ENCODE measurements at places on chromosomes 16 and 17. TPM values are rescaled to one million over a fixed set of nuclear protein-coding genes. Genes with fewer than 3 reads are reported as not detected.

DNA sequence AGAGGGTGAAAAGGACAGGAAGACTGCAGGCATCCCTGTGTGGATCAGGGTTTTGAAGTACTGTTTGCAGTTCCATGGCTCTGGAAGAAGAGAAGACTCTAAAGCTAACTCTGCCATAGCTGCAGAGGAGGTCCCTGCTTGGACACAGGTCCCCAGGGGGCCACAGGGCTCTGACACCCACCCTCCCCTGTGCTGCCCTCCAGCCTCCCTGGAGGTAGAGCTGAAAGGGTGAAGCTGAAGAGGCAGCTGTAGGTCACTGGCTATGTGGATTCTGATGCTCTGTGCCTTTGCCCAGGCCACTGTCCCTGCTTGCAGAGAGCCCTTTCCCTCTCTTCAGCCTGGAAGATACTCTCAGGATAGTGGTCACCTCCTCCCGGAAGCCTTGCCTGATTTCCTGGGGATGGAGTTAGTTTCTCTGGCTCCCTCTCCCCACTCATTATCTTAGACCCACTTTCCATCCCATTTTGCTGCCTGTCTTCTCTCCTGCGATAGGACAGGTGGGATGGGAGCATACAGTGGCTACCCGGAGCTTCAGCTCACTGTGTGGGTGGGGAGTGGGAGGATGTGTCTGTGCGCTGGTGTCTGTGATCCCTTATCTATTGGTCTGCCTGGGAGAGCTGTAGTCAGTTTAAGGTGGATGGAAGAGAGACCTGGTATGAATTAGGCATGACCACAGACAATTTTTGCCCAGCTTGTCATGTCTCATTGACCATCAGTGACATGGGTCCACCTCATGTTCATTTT, 89.8 kb upstream of the TMEM97 start:
- H3K27me3 ChIP-seq: no peaks in the 10 kb centered on the region
- peak overlapping the region; percentile 1 for H3K27ac ChIP-seq
- H3K4me1 ChIP-seq: peaks cover 52% of the 10 kb centered on the region
- H3K4me3 ChIP-seq: no peak overlapping the region

DNA sequence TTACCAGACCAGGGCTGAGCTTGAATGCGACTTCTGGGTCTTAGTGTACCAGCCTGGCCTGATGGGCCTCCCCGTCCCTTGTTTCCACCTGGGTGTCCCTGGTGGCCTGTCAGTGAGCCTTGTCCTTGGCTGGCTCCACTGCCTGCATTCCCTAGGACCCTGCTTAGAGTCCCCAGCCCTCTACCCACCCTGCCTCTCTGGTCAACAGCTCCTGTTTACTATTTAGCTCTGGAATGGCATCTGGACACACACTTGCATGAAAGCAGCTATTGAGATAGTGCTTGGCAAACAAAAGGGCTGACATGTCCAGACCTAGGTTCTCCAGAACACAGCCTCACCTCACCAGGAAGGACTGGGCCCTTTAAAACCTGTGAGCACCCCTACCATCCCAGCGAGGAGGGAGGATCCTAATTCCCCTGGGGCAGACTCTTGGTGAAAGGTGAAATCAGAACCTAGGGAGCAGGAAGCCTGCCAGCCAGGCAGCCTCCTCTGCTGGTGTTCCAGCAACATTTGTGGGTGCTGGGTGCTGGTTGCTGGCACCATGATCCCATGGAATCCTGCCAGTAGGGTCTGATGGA, 38.8 kb downstream of the RAI1 start:
- peak overlapping the region; percentile 15 for H3K27ac ChIP-seq
- no peaks in the 10 kb centered on the region for H3K36me3 ChIP-seq
- H3K27me3 ChIP-seq: no peaks in the 10 kb centered on the region
- H3K4me3 ChIP-seq: no peak overlapping the region

DNA sequence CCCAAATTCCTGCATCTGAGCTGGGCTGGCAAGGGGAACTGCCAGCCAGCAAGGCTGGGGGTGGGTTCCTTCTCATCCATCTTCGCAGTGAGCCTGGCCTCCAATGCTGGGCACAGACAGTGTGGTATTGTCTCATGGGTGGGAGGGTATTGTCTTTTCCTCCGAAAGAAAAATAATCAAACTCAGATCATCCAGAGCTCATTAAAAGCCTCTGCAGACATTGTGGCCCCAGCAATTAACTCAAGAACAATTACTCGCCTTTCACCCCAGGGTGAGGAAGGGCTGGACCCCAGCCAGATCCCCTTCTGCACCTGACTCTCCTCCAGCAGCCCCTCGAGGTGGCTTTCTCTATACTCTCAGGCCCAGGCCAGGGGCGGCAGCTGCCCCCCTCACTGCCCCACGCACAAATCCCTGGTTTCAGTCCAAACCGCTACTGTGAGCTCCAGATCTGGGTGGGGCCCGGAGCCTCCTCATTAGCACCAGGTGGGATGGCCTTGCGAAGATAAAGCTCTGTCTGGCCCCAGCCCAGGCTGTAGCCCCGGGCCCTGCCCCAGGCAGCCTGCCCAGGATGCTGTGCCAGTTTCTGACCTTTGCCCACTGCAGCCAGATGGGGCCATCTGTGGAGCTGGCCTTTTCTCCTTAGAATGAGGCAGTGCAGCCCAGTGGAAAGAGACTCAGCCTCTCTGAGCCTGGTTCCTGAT, 2.3 kb upstream of the KRT15 start:
- no peak for DNase-seq
- peak overlapping the region; percentile 73 for H3K27ac ChIP-seq
- H3K27me3 ChIP-seq: no peaks in the 10 kb centered on the region
- no peaks in the 10 kb centered on the region for H3K36me3 ChIP-seq
- H3K4me3 ChIP-seq: no peak overlapping the region
- H3K4me1 ChIP-seq: peaks cover 37% of the 10 kb centered on the region

- no peak for DNase-seq
- H3K27me3 ChIP-seq: no peaks in the 10 kb centered on the region
- no peaks in the 10 kb centered on the region for H3K4me1 ChIP-seq
- H3K27ac ChIP-seq: no peak overlapping the region
- peaks cover 25% of the 10 kb centered on the region for H3K36me3 ChIP-seq
These were observed 12.2 kb upstream of the ITGAE start for GRCh38 chr17:3813171-3813570.

DNA sequence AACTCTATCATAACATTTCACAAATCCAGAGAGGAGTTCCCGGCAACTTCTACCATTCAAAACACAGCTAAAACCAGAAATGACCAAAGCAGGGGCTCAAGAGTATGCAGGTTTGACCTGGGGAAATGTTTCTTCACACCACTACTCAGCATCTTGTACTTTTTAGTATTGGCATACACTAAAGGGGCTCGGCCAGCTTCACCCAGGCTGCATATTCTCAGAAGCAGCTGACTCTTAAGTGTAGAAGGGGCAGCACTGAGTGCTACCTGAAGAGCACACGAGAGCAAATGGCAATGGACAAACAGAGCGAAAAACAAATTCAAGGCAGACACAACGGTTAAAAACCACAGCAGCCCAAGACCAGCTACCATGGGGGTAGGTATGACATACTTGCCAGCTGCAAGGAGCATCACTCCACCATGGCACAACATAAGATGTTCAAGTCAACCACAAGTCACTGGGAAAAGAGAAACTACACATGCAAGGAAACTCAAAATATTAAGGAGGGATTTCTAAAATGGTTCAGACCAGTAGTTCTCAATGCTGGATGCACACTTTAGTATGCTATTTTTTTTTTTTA, 34.4 kb downstream of the N4BP1 start:
- no peaks in the 10 kb centered on the region for H3K27me3 ChIP-seq
- no peak overlapping the region for H3K4me3 ChIP-seq
- no peak for DNase-seq
- H3K27ac ChIP-seq: no peak overlapping the region
- peaks cover 24% of the 10 kb centered on the region for H3K4me1 ChIP-seq
- H3K36me3 ChIP-seq: no peaks in the 10 kb centered on the region

- H3K4me1 ChIP-seq: no peaks in the 10 kb centered on the region
- peaks cover 4% of the 10 kb centered on the region for H3K27me3 ChIP-seq
- DNase-seq: no peak
These were observed 69.8 kb downstream of the MGAT5B start for GRCh38 chr17:76938009-76938408.

- peak; percentile 85 for DNase-seq
- peaks cover 7% of the 10 kb centered on the region for H3K36me3 ChIP-seq
- no peaks in the 10 kb centered on the region for H3K27me3 ChIP-seq
- H3K27ac ChIP-seq: peak overlapping the region; percentile 94
- H3K4me1 ChIP-seq: peaks cover 66% of the 10 kb centered on the region
These were observed 1.9 kb downstream of the PLEKHH3 start for GRCh38 chr17:42674755-42675347.

- no peak overlapping the region for H3K4me3 ChIP-seq
- no peak overlapping the region for H3K27ac ChIP-seq
- no peaks in the 10 kb centered on the region for H3K36me3 ChIP-seq
- no peak for DNase-seq
- no peaks in the 10 kb centered on the region for H3K4me1 ChIP-seq
- no peaks in the 10 kb centered on the region for H3K27me3 ChIP-seq
These were observed 275.8 kb upstream of the MAF start for GRCh38 chr16:79876332-79876730.

DNA sequence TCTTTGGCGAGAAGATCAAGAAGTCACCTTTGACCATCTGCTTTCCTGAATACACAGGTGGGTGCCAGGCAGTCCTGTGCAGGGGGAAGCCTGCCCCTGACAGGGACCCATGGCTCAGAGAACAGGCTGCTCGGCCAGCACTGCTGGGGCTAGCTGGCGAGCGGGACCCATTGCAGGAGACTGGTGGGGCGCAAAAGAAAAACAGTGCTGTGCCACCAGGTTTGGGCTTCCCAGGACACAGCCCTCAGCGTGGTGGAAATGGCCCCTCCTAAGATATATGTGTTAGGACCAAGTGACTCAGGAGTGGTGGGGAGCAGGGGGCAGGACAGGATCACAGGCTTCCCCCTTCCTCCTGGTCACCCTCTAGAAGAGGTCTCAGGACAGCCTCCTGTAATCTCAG, 73.9 kb downstream of the AMFR start:
- no peak for DNase-seq
- no peaks in the 10 kb centered on the region for H3K36me3 ChIP-seq
- H3K4me3 ChIP-seq: no peak overlapping the region
- H3K4me1 ChIP-seq: peaks cover 6% of the 10 kb centered on the region
- H3K27me3 ChIP-seq: no peaks in the 10 kb centered on the region
- H3K27ac ChIP-seq: no peak overlapping the region

DNA sequence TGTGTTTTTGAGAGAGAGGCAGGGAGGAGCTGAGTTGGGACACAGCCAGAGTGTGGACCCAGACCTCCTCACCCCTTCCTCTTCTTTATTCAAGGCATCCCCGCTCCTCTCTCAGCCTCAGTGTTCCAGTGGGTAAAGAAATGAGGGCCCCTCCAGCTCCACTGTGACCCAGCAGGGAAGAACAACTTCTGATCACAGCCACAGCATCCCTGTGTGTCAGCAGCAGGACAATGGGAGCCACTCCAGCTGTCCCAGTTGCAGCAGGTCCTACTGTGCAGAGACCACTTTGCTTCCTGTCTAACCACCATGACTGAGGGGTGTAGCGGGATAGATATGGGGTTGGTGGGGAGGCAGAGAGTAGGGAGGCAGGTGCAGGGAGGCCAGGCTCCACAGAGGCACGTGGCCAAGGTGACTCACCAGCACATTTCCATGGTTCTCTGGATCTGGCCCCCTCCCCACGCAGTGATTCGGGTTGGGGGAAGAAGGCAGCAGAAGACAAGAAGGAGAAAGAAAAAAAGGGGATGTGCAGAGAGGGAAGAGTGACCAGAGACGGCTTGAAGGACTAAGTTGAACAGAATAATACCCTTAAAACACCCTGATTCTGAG, 24.5 kb downstream of the PIK3R5 start:
- H3K27ac ChIP-seq: no peak overlapping the region
- no peaks in the 10 kb centered on the region for H3K4me1 ChIP-seq
- DNase-seq: no peak
- H3K4me3 ChIP-seq: no peak overlapping the region

GRCh38 chr16:2365397-2366294, 25.1 kb upstream of the ABCA3 start:
- no peak overlapping the region for H3K27ac ChIP-seq
- no peaks in the 10 kb centered on the region for H3K27me3 ChIP-seq
- H3K36me3 ChIP-seq: no peaks in the 10 kb centered on the region
- peaks cover 27% of the 10 kb centered on the region for H3K4me1 ChIP-seq
- H3K4me3 ChIP-seq: no peak overlapping the region
- no peak for DNase-seq

- DNase-seq: no peak
- no peaks in the 10 kb centered on the region for H3K36me3 ChIP-seq
- H3K27ac ChIP-seq: no peak overlapping the region
- peaks cover 15% of the 10 kb centered on the region for H3K4me1 ChIP-seq
- H3K4me3 ChIP-seq: no peak overlapping the region
These were observed 159.8 kb downstream of the COPRS start for GRCh38 chr17:31699281-31699680.

- no peak for DNase-seq
- no peak overlapping the region for H3K27ac ChIP-seq
- H3K27me3 ChIP-seq: no peaks in the 10 kb centered on the region
- H3K4me3 ChIP-seq: no peak overlapping the region
- no peaks in the 10 kb centered on the region for H3K36me3 ChIP-seq
- H3K4me1 ChIP-seq: no peaks in the 10 kb centered on the region
These were observed 50.1 kb upstream of the GNG13 start for GRCh38 chr16:850668-851067.

DNA sequence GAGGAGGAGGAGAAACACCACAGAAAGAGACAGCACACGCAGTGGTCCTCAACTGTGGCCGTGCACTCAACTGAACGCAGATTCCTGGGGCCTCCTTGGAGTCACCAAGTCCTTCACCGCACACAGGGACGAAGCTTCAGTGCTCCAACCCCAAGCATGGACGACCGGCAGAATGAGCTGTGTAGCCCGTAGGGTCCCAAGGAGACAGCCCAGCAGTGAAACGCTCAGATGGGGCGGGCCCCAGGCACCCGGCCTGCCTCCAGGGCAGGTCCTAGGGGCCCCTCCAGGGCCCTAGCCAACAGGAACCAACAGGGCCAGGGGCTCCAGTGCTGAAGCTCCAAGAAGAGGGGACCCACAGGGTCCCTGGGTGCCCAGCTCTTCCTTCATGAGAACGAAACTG, 13.2 kb downstream of the RAB40B start:
- H3K27me3 ChIP-seq: no peaks in the 10 kb centered on the region
- peaks cover 31% of the 10 kb centered on the region for H3K4me1 ChIP-seq
- H3K36me3 ChIP-seq: no peaks in the 10 kb centered on the region
- DNase-seq: no peak

GRCh38 chr16:5001571-5001970, 32.2 kb downstream of the NAGPA start:
- peaks cover 4% of the 10 kb centered on the region for H3K4me1 ChIP-seq
- no peaks in the 10 kb centered on the region for H3K36me3 ChIP-seq
- H3K27me3 ChIP-seq: no peaks in the 10 kb centered on the region
- no peak overlapping the region for H3K4me3 ChIP-seq

TPPP3 gene
- total RNA-seq: 30.0 TPM

ATP2A1 gene
- total RNA-seq: not detected

CENPT gene
- total RNA-seq: 57.1 TPM

ASPA gene
- 0.66 TPM for total RNA-seq

All from body of pancreas (tissue), 4 donors.